OCI-M1 (cell line): ENCODE measurements at places on chromosomes 7 and 10.

- peak; percentile 96 for DNase-seq
These were observed 10.0 kb downstream of the CYP3A43 start for GRCh38 chr7:99837649-99838361.

GRCh38 chr7:55572378-55573233 is at the start of gene VOPP1:
TSS of gene VOPP1 (minus strand) at chr7:55572502. CDS start at chr7:55572324, 178 bp downstream.
- peak; percentile 49 for DNase-seq

GRCh38 chr7:95536656-95537311 is 51.0 kb downstream of the ASB4 start:
- no peak for DNase-seq

- DNase-seq: no peak
These were observed 7.5 kb upstream of the EBF3 start for GRCh38 chr10:129971381-129972144.

DNA sequence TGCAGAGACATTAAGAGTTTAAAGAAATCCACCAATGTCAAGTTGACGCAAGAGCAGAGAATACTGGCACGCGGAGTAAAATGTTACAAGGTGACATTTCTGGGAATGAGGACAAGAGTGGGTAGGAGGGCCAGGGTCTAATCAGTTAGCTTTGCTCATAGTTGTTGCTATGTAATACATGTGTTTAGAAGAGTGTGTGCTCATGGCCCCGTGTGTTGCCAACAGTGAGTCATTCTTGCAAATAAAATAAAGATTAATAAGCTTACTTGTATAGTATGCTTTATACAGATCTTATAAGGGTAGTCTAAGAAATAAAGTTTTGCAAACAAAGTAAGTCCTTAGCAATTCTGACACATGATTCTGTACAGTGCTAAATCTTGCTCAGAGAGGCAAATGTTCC is 64.5 kb downstream of the DNMBP start:
- DNase-seq: no peak

DNA sequence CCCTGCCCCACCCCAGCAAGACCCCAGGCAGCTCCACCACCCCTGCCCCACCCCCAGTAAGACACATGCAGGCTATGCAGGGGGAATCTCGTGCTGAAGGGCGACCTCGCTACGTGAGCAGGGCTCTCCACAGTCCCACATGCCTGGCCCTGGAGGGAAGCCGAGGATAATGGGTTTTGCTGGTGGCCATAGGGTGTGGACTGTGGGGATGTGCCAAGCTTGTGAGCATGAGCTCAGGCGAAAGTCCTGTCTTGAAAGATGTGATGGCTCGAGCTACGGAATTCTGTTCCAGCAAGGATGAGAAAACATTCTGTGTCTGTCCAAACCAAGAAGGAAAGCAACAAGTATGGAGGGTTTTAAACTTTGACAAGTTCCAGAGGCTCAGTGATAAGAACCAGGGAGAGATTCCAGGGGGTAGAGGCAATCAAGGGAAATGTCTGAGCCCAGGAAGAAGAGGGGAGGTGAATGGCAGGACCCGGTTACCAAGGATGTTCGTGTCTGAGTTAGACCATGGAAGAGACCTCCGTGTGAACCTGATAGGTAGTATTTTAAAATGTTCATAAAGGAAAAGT is 63.1 kb downstream of the PYROXD2 start:
- no peak for DNase-seq

DNA sequence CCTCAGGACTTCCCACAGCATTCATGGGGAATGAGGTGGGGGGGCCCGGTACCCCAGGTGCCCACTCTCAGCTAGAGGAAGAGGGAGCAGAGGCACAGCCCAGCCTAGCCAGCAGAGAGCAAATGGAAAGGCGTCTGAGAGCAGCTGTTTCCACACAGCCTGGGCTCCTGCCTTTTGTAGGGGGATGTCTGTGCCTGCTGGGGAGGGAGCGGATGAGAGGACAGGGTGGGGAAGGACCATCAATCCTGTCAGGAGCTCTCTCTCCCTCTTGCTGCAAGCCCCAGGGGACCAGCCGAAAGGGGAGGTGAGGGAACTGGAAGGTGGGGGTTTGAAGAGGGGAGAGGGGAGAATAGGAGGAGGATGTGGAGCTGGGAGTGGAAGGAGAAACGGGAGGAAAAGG is at the start of gene PKD2L1:
PKD2L1 (minus strand) TSS at position 150 of the 400 bp plus-strand sequence; CDS start at position 25, 125 bp downstream.
- DNase-seq: no peak

DNA sequence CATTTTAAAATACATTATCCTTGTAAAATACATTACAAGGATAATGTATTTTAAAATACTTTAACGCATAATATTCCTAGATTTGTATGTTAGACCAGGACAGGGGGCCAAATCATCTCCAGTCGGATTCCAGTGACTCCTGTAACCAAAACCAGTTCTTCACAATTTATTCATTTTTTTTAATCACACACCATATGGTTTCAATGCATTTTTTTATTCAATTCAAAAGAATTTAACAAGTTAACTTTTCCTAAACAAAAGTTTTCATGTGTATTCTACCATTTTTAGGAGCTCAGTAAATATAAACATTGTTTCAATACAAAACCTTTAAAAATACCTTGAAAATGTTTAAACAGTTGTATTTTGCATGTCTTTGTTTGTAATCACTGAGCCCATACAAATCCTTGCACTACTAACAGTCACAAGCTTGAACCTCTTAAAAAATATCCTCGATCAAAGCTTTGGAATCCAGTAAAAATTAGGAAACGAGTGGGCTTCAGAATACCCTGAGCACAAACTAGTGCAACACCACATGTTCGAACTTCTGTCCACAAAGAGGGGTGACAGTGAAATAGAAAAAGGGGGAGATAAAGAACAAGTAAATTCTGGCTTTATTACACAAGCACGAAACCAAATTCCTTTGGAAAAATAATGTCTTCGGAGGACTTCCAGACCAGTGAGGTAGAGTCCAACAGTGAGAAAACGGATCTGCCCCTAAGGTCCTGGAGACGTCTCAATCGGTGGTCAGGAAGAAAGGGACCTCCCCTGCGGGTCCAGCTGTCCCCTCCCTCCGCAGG is 1.6 kb downstream of the CCDC71L start:
- DNase-seq: peak; percentile 34

- no peak for DNase-seq
These were observed 211.4 kb upstream of the KLF14 start for GRCh38 chr7:130945411-130945811.
